Right atrium auricular region (tissue), 2 donors: ENCODE measurements at places on chromosomes 1 and 21. TPM values are rescaled to one million over a fixed set of nuclear protein-coding genes. Genes with fewer than 3 reads are reported as not detected.

GRCh38 chr1:99358770-99359169 is 94.5 kb downstream of the PLPPR4 start:
- H3K27ac ChIP-seq, result no peak overlapping the region
- H3K4me1 ChIP-seq, result no peaks in the 10 kb centered on the region
- no peaks in the 10 kb centered on the region for H3K36me3 ChIP-seq
- H3K4me3 ChIP-seq, result no peak overlapping the region
- DNase-seq, result no peak
- H3K27me3 ChIP-seq, result no peaks in the 10 kb centered on the region

- DNase-seq, result no peak
- no peaks in the 10 kb centered on the region for H3K4me1 ChIP-seq
- H3K4me3 ChIP-seq, result no peak overlapping the region
- peaks cover 25% of the 10 kb centered on the region for H3K36me3 ChIP-seq
- H3K27me3 ChIP-seq, result no peaks in the 10 kb centered on the region
Observed at GRCh38 chr1:94169126-94169525, 48.2 kb upstream of the ABCA4 start.

DNA sequence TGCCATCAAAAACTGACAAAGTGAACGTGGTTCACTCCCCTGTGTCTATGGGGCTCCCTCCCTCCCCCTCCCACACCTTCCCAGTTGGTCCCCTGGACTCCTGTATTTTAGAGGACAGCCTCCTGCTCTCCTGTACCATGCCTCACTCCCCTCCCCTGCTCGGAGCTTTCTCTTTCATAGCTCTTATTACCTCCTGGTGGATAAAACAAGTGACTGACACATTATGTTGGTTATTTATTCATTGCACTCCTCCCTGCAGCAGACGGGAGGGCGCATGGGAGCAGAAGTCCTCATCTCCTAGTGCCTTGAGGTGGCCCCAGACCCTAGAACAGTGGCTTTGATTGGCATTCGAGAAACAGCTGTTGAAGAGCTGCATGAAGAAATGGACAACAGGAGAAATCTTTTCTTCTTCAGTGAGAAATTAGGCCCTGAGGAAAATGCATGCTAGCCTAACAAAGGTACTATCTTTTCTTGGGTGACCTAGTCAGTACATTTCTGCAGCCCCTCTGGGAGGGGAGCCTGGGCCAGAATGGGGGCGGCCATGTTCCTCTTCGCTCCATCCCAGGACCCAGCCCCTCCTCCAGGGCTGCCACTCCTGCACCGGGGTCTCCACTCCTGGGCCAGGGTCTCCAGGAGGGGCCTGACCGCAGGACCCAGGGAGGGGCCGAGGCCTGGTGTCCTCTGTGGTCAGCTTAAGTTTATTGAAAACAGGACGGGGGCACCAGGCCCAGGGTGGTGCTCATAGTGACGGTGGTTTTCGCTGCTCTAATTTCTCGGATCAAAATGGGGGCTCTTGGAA is 1.2 kb upstream of the TFF1 start:
- no peaks in the 10 kb centered on the region for H3K36me3 ChIP-seq
- no peaks in the 10 kb centered on the region for H3K27me3 ChIP-seq
- H3K27ac ChIP-seq, result no peak overlapping the region
- DNase-seq, result no peak

- H3K27ac ChIP-seq, result no peak overlapping the region
- H3K36me3 ChIP-seq, result no peaks in the 10 kb centered on the region
- no peak for DNase-seq
- H3K4me3 ChIP-seq, result no peak overlapping the region
Observed at GRCh38 chr1:240320659-240321058, 229.0 kb downstream of the FMN2 start.

DNA sequence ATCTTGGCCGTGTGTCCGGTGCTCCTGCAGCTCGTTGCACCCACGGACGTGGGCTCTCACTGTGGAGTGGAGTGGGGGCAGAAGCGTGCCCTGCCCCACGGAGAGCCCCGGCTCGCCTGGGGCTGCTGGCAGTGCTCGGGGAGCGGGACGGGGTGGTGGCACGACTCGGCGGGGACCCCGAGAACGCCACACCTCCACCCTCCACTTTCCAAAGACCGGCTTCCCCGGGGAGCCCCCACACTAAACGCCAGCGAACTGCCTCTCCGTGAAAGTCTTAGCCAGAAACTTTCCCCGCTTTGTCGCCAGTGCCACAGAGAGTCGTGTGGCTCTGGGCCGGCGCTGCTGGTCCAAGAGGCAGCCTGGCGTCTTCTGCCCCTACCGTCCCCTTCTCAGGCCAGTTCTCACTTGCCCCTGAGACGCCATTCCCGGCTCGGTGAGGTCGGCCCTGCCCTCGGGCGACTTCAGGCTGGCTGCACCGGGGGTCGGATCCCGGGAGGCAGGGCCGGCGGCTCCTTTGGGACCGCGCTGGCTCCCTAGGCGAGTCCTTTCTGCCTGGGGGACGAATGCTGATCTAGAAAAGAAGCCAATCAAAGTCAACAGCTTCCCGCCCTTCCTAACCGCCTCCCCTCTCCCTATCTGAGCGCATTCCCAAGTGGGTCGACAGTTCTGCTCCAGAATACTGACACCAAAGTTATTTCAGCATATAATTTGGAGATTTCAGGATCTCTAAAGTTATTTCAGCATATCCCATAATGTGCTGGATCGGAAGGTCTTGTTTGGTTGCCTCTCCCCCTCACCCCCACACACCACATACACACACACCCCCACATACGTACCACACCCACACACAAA is 2.6 kb upstream of the SAMD13 start:
- H3K36me3 ChIP-seq, result no peaks in the 10 kb centered on the region
- peak overlapping the region; percentile 60 for H3K4me3 ChIP-seq
- no peaks in the 10 kb centered on the region for H3K27me3 ChIP-seq
- peak overlapping the region; percentile 84 for H3K27ac ChIP-seq
- peaks cover 40% of the 10 kb centered on the region for H3K4me1 ChIP-seq

- no peaks in the 10 kb centered on the region for H3K36me3 ChIP-seq
- H3K4me1 ChIP-seq, result peaks cover 49% of the 10 kb centered on the region
- no peak for DNase-seq
- peak overlapping the region; percentile 82 for H3K4me3 ChIP-seq
Observed at GRCh38 chr1:25617625-25618432, 1.2 kb downstream of the MAN1C1 start.

DNA sequence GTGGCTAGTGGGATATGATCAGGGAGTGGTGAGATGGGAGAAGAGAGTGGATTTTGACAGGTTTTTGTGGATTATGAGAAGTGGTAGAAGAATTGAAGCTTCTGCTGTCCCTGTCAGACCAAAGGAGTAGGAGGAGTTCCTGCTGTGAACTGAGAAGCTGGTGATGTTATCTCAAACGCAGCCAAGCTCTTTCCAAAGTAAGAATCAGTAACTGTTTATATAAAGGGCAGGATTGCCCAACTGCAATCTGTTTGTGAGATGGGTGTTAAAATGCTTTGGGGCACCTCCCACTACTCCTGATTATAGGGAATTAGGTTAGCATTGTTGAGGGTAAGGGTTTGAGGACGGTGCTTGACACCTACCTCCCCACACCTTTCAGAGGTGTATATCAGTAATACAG is 60.5 kb upstream of the USP25 start:
- no peaks in the 10 kb centered on the region for H3K36me3 ChIP-seq
- H3K27ac ChIP-seq, result no peak overlapping the region
- no peaks in the 10 kb centered on the region for H3K4me1 ChIP-seq
- DNase-seq, result no peak
- no peaks in the 10 kb centered on the region for H3K27me3 ChIP-seq
- H3K4me3 ChIP-seq, result no peak overlapping the region

GRCh38 chr1:156379420-156380165 is 10.6 kb downstream of the RHBG start:
- no peak overlapping the region for H3K27ac ChIP-seq
- no peaks in the 10 kb centered on the region for H3K36me3 ChIP-seq
- H3K27me3 ChIP-seq, result no peaks in the 10 kb centered on the region

- no peak for DNase-seq
- no peak overlapping the region for H3K4me3 ChIP-seq
- H3K4me1 ChIP-seq, result no peaks in the 10 kb centered on the region
- H3K27me3 ChIP-seq, result no peaks in the 10 kb centered on the region
Observed at GRCh38 chr1:101942516-101943193, 54.1 kb downstream of the OLFM3 start.

DNA sequence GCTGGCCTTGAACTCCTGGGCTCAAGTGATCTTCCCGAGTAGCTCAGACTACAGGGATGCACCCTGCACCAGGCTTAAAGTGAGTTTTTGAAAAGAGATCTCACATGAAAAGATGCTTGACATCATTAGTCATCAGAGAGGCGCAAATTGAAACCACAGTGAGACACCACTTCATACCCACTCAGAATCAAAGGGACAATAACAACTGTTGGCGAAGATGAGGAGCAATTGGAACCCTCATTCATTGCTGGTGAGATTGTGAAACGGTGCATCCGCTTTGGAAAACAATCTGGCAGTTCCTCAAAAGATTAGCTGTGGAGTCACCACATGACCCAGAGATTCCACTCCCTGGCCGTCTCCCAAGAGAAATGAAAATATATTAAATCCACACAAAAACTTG is 122.3 kb downstream of the PGBD5 start:
- peak; percentile 74 for DNase-seq
- no peaks in the 10 kb centered on the region for H3K4me1 ChIP-seq
- peak overlapping the region; percentile 38 for H3K27ac ChIP-seq
- H3K36me3 ChIP-seq, result no peaks in the 10 kb centered on the region
- H3K4me3 ChIP-seq, result no peak overlapping the region

GRCh38 chr1:193402037-193402436 is 215.6 kb upstream of the B3GALT2 start:
- no peaks in the 10 kb centered on the region for H3K36me3 ChIP-seq
- no peak overlapping the region for H3K4me3 ChIP-seq
- no peaks in the 10 kb centered on the region for H3K27me3 ChIP-seq
- no peak overlapping the region for H3K27ac ChIP-seq

GRCh38 chr1:37989361-37989930 is 376 bp downstream of the SF3A3 start:
- H3K27ac ChIP-seq, result peak overlapping the region; percentile 61
- peak overlapping the region; percentile 91 for H3K4me3 ChIP-seq
- no peaks in the 10 kb centered on the region for H3K27me3 ChIP-seq
- H3K36me3 ChIP-seq, result peaks cover 39% of the 10 kb centered on the region
- peaks cover 11% of the 10 kb centered on the region for H3K4me1 ChIP-seq

- no peaks in the 10 kb centered on the region for H3K27me3 ChIP-seq
- H3K4me1 ChIP-seq, result peaks cover 20% of the 10 kb centered on the region
- no peak for DNase-seq
- no peak overlapping the region for H3K4me3 ChIP-seq
Observed at GRCh38 chr1:43272161-43272560, 2.4 kb downstream of the TMEM125 start.

GRCh38 chr1:234413990-234414389 is 40.7 kb downstream of the COA6 start:
- H3K4me3 ChIP-seq, result no peak overlapping the region
- no peak overlapping the region for H3K27ac ChIP-seq
- no peaks in the 10 kb centered on the region for H3K27me3 ChIP-seq
- no peak for DNase-seq
- H3K36me3 ChIP-seq, result peaks cover 5% of the 10 kb centered on the region

DNA sequence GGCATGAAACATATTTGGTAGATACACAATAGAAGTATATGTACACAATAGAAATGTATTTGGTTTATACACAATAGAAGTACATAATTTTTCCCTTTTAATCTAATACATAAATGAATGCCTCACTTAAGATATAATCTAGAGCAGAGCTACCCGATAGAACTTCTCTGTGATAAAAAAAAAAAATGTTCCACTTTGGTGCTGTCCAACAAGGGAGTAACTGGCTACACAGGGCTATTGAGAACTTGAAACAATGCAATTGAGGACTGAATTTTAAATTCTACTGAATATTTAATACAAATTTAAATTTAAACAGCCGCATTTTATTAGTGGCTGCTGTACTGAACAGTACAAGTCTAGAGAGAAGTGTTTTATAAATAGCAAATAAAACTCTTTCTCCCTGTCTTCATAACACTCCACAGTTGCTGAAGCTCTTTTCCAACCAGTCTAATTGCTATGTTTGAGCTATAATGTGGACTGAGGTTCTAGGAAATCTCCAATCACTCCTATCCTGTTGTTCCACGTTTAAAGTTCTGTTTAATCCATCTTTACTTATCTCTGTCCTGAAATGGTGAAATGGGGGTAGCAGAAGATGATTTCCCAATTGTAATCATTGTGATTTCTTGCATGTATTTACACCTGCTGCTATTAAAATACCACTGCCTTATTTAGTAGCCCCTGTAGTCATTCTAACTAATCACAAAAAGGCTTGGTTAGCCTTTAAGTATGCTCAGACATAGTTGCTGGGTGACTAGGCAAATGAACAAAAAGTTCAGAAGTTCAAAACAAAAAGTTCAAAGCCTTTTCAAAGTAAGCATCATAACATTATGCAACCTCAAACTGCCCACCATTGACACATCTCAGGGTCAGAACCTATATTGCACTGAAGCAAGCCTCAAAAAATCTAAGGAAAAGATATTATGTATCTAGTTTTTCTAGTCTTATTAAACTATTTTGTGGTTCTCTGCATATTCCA is 192.3 kb upstream of the C1orf87 start:
- no peak for DNase-seq
- no peaks in the 10 kb centered on the region for H3K36me3 ChIP-seq
- no peaks in the 10 kb centered on the region for H3K27me3 ChIP-seq
- H3K4me3 ChIP-seq, result no peak overlapping the region
- no peaks in the 10 kb centered on the region for H3K4me1 ChIP-seq

GRCh38 chr1:226353698-226354525 is 44.9 kb upstream of the LIN9 start:
- DNase-seq, result no peak
- H3K4me3 ChIP-seq, result no peak overlapping the region
- H3K36me3 ChIP-seq, result peaks cover 8% of the 10 kb centered on the region
- peak overlapping the region; percentile 46 for H3K27ac ChIP-seq
- no peaks in the 10 kb centered on the region for H3K27me3 ChIP-seq

The FAM72C gene
- 0.12 TPM for total RNA-seq

The LEMD1 gene
- total RNA-seq, result not detected

The ADGRB2 gene
- total RNA-seq, result 14.4 TPM

The PLCH2 gene
- not detected for total RNA-seq

The CATSPERE gene
- total RNA-seq, result 0.20 TPM

The TNFSF18 gene
- total RNA-seq, result not detected

The CR1L gene
- not detected for total RNA-seq

The PLEKHG5 gene
- 7.0 TPM for total RNA-seq

The ADGRL2 gene
- 121 TPM for total RNA-seq

The ZNF697 gene
- total RNA-seq, result 14.8 TPM

The CD1D gene
- 0.48 TPM for total RNA-seq

The ATP1B1 gene
- 342 TPM for total RNA-seq
